Stimulated activated CD8-positive, alpha-beta memory T cell treated with anti-CD3 and anti-CD28 coated beads, Interleukin-4, amount 100 ng/mL, for 48 hours (primary cell): ENCODE measurements at places on chromosomes 12 and 14.

- DNase-seq: no peak
Measured at GRCh38 chr12:51124504-51124903, 41.1 kb upstream of the CSRNP2 start.

DNA sequence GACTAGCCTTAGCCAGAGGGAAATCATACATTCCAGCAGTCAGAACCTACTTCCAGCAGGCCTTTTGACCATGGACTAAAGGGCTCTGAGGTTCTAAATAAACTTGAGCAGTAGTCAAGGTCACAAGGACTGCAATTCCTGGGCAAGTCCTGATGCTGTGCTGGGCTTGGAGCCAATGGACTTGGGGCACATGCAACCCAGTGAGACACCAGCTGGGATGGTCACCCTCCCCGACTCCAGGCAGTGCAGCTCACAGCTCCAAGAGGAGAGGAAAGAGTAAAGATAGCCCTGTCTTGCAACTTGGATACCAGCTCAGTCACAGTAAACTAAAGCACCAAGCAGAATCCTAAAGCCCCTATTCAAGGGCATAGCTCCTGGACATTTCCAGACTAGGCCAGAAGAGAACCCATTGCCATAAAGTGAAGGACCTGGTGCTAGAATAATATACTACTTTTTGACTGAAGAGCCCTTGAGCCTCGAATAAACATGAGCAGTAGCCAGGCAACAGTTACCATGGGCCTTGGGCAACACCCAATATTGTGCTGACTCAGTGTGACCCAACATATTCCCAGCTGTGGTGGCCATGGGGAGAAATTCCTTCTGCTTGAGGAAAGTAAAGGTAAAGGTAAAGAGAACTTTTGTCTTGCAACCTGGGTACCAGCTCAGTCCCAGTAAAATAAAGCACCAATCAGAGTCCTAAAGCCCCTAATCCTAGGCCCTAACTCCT lies 226.2 kb upstream of the CLEC14A start:
- no peak for DNase-seq

DNA sequence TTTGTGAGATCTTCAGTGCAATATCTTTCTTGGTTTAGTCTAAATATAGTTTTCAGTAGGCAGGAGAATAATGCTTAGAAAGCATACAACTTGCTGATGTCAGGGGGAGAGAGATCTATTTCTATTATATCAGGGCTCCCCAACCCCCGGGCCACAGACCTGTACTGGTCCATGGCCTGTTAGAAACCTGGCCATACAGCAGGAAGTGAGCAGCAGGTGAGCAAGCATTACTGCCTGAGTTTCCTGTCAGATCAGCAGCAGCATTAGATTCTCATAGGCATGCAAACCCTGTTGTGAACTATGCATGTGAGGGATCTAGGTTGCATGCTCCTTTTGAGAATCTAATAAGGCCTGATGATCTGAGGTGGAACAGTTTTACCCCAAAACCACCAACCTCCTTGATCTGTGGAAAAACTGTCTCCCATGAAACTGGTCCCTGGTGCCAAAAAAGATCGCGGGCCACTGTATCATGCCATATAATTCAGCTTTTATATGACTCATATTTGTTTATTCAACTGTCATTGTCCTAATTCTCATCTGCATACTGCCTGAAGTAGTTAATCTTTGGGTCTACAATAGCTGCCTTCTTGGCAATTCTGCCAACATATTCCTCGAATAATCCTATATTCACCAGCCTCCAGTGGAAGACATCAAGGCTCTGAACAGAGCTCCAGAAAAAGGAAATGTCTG lies 163.6 kb upstream of the DYRK2 start:
- DNase-seq: no peak

GRCh38 chr14:89504602-89505313 lies 87.7 kb upstream of the FOXN3 start:
- peak; percentile 56 for DNase-seq

GRCh38 chr14:67926821-67927220 lies 107.2 kb downstream of the RAD51B start:
- DNase-seq: no peak

GRCh38 chr12:127981875-127982274 lies 285.1 kb upstream of the TMEM132C start:
- no peak for DNase-seq

- DNase-seq: no peak
Measured at GRCh38 chr12:47189728-47190127, 110.0 kb upstream of the AMIGO2 start.

- DNase-seq: no peak
Measured at GRCh38 chr14:29529418-29529817, 398.2 kb downstream of the PRKD1 start.

GRCh38 chr12:111180426-111181142 lies 188.3 kb downstream of the PHETA1 start:
- no peak for DNase-seq

GRCh38 chr14:39492267-39492666 lies 60.0 kb upstream of the FBXO33 start:
- DNase-seq: no peak

- peak; percentile 75 for DNase-seq
Measured at GRCh38 chr14:34227834-34228649, 234.0 kb downstream of the SPTSSA start.

DNA sequence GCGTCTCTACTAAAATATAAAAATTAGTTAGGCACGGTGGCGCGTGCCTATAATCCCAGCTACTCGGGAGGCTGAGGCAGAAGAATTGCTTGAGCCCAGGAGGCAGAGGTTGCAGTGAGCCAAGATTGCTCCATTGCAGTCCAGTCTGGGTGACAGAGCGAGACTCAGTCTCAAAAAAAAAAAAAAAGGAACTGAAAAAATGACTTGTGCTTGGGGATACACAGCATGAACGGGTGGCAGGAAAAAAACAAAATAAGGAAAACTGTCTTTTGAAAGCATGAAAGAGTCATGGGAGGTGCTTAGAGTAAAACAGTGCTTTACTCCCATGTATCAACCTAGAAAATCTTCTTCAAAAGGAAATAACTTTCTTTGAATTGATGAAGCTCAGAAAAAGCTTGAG lies 80.8 kb downstream of the TMTC1 start:
- DNase-seq: no peak

- DNase-seq: no peak
Measured at GRCh38 chr12:112995008-112995407, 16.7 kb downstream of the OAS2 start.

DNA sequence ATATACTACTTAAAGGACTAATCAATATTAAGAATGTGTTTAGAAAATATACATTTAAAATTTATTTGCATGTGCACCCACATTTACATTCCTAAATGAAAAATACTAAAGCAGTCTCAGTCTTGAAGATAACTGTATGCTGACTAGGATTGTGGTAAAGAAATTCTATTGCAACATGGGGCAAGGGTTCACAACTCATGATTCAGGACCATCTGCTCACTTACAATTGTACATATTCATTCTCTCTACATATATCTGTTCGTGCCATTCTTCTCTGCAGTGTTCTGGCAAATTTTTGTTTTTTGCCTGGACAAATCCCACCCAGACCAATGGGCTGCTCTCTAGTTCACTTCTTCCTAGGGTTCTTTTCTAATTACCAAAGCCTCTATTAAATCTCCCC lies 417.2 kb upstream of the NOVA1 start:
- no peak for DNase-seq

GRCh38 chr12:11555743-11556625 lies 93.5 kb upstream of the ETV6 start:
- DNase-seq: peak; percentile 47

GRCh38 chr12:69388371-69388770 lies 28.8 kb downstream of the YEATS4 start:
- DNase-seq: no peak

DNA sequence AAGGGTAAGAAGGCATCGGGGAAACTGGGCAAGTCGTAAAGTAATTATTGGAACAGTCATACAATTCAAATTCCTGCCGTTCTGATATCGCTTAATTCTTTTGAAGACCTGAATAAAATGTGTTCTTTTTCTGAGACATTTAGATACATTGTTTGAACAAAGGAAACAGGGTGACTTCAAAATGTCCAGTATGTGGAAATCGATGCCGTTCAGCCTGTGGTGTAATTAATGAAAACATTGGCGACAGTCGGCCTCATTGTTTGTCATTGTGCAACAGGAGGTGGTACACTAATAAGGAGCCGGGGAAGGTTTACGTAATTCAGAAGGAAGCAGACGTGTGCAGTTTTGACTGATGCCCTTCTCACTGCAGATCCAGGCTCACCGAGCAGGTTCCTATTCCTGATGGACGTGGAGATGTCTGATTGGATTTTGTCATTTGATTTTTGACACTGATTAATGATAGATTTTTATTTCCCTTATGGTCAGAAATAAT lies 92.7 kb downstream of the BORCS5 start:
- DNase-seq: no peak

DNA sequence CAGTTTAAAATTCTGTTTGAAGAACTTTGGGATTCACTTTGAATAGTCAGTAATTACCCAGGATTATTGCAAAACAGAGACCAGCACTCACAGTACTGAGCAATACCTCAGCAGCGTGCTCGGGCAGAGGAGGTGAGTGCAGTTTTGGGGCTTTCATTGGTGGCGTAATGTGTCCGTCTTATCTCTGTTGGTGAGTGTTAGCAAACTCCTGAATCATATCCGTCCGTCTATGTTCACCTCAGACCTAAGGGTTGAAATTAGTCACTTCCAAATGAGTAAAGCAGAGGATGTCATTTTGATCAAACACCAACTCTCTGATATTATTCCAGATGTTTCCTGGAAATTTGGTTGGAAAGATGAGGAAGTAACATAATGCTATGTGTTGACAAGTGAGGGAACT lies 82.8 kb downstream of the BORCS5 start:
- peak; percentile 82 for DNase-seq

GRCh38 chr12:123106640-123107359 lies 44.1 kb downstream of the PITPNM2 start:
- DNase-seq: peak; percentile 70

DNA sequence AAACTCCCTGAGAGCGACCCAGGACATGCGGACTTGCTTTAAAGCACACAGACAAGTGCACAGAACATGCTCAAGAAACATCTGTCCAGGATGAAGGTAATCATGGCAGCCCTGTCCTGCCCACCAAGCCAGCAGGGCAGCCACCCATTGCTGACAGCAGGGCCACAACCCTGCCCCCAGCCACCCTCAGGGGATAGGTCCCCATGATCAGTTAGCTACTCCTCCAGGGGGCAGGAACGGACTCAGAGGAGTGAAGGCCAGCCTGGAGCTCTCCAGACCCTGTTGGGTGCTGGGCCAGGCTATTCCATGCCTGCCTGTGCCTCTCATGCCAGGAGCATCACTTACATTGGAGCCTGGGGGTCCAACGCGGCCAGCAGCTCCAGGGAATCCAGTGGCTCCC lies 15.8 kb downstream of the TMEM106C start:
- no peak for DNase-seq

- no peak for DNase-seq
Measured at GRCh38 chr12:52123487-52124186, 44.1 kb downstream of the SMIM41 start.

DNA sequence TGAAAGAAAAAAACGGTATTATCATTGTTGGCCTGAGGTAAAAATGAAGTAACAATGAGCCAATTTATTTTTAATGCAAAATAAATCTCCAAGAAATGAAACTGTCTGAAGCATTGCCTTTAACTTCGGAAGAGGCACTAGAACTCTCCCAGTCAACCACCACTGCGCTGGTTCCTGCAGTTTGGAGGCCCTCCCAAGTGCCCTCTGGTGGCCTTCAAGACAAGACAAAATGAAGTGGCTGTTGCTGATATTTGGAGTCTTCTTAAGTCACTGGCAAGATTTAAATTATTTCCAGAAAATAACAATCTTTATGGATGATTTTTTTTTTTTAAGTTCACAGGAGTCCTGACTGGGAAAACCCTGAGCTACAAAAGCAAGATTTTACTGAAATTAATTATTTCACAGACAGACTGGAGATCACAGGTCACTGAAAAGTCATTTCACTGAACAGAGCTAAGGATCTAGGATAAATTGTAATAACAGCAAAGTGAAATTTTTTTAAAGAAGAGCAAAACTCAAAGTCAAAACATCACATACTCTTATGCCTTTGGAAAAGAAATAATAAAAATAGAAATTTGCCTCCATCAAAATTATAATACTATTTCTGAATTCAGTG lies 58.2 kb downstream of the DICER1 start:
- DNase-seq: peak; percentile 38

- no peak for DNase-seq
Measured at GRCh38 chr14:78982551-78982950, 812.4 kb downstream of the NRXN3 start.

DNA sequence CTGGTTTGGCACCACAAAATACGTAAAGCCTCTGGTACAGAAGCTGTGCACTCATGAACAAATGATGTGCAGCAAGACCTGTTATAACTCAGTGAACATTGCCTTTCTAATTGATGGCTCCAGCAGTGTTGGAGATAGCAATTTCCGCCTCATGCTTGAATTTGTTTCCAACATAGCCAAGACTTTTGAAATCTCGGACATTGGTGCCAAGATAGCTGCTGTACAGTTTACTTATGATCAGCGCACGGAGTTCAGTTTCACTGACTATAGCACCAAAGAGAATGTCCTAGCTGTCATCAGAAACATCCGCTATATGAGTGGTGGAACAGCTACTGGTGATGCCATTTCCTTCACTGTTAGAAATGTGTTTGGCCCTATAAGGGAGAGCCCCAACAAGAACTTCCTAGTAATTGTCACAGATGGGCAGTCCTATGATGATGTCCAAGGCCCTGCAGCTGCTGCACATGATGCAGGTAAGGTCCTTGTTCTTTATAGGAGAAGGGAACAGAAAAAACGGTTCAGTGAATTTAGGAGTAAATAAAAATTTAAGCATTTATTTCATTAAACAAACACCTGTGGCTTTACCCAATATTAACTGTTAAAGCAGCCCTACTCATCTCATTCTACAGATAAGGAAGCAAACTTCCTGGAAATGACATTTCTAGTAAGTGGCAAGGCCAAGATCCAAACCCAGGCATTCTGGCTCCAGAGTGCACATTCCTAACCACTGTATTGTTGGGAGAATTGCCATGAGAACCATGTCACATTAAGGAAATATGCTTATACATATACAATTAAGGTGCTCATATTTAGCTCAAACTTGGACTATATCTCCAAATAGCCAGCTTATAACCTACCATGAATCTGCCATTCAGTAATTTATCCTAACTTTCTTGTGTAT lies 11.7 kb downstream of the COCH start:
- no peak for DNase-seq

DNA sequence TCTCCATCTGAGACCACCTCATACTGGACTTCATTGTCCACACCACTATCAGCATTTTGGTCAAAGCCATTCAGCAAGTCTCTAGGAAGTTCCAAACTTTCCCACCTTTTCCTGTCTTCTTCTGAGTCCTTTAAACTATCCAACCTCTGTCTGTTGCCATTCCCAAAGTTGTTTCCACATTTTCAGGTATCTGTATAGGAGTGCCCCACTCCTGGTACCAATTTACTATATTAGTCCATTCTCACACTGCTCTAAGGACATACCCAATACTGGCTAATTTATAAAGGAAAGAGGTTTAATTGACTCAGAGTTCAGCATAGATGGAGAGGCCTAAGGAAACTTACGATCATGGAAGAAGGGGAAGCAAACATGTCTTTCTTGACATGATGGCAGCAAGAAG lies 292.2 kb upstream of the ATXN7L3B start:
- DNase-seq: no peak
